ENCODE measurements at places on chromosomes 2 and 18.
A peak's percentile ranks its signal among the peaks of the same experiment; 100 is the strongest.

- DNase-seq: no peak
These were observed 26.0 kb upstream of the SP3 start for GRCh38 chr2:173990970-173991819.

- DNase-seq: no peak
These were observed 16.7 kb upstream of the DSG1 start for GRCh38 chr18:31301201-31301655.

DNA sequence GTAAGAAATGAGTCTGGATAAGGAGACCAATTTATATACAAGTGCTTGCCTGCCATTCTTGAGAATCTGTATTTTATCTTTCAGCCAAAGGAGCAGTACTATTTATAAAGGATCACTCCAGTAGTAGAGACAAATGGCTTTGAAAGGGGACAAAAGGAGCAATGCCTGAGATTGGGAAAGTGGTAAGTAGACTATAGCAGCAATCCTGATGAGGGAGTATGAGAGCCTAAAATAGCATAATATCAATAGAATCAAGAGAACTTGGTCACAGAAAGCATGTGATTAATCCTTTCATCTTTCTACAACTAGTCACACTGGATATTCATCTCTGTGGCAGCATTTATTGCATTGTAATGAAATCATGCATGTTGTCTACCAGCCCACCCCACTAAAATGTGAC, 20.2 kb downstream of the NRXN1 start:
- DNase-seq: no peak

DNA sequence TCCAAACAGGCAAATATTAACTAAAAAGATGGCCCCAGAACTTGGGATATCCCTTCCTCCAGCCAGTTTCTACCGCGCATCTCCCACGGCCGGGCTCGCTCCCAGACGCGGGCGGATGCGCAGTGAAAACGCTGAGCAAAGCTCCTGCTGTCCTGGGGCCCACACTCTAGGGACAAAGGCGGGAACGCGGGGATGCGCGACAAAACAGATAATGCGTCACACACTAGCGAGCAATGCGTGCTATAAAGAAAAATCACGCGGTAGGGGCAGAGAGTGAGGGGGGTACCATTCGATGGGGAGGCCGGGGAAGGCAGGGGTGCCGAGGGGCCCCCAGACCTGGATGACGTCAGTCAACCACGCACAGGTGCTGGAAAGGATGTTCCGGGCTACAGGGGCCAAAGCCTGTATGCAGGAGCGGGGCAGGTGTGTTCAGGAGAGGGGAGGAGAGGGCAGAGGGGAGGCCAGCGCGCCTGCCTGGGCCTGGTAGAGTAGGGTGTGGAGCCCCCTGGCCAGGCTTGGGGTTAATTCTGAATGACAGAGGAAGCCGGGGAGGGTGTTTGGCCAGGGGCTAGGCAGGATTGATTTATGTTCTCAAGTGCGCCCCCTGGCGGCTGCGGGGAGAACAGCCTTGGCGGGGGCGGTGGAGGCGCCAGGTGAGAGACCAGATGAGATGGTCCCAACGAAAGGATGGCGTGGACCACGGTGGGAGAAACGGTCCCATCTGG, 14.9 kb upstream of the ITM2C start:
- peak; percentile 64 for DNase-seq

DNA sequence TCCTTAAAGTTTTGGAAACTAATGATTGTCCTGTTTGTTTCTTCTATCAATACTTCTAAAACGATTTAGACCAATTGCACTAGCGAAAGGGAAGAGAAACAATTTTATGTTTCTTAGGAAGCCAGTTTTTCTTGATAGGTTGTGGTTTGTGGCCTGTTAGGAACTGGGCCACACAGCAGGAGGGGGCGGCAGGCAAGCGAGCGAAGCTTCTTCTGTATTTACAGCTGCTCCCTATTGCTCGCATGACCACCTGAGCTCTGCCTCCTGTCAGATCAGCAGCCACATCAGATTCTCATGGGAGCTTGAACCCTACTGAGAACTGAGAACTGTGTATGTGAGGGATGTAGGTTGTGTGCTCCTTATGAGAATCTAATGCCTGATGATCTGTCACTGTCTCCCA, 201.5 kb upstream of the PXDN start:
- DNase-seq: no peak

GRCh38 chr2:54908591-54908990, 141.7 kb downstream of the RTN4 start:
- DNase-seq: no peak

- DNase-seq: no peak
These were observed 3.0 kb upstream of the SKOR2 start for GRCh38 chr18:47254341-47254939.

GRCh38 chr2:132646540-132647108, 23.4 kb downstream of the LYPD1 start:
- no peak for DNase-seq

DNA sequence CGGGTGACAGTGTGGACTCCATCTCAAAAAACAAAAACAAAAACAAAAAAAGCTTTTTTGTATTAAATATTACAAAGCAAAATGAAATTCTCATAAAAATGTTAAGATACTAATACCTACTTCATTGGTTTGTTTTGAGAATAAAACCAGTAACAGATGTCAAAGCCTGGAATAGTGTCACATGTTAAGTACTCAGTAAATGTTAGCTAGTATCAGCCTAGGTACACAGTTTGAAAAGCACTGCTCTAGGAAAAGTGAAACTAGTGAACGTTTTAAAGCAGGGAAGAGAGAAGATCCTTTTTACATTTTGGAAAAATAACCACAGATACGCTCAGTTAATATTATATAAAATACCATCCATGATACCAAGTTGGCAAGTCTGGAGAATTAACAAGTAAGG, 37.1 kb upstream of the ADAM17 start:
- DNase-seq: no peak

GRCh38 chr2:192314800-192315481, 120.2 kb upstream of the TMEFF2 start:
- no peak for DNase-seq

GRCh38 chr2:23666980-23667357, 260.0 kb downstream of the ATAD2B start:
- no peak for DNase-seq

DNA sequence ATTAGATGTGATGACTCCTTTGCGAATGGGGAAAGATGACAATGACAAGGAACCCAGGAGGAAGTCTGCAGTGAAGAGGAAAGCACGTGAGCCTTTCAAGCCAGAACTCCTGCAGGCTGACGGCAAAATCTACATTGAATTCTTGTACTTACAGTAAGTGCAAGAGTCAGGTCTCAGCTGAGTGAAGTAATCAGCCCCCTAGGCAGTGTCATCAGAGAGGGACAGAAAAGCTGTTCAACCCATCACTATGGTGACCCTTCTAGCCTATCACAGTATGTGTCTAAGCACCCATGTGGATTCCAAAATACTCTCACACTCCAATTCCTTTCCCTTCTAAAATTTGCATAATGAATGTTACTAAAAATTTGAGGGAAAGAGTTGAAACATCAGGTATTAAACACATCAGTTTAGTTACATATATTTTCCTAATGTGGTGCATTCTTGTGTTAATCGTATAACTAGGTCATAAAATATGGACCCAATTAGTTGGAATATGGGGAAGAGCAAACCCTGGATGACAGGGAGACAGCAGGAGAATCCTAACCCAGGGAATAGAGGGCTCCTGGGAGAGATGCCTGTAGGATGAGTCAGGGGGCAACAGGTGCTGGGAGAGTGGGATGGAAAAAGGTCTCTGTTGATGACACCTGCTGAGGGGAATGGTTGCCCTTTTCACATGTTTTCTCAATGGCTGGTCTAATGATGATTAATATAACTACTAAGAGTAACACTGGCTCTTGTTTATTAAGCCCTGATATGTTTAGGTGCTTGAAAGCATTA, 39.5 kb downstream of the VWC2L start:
- no peak for DNase-seq

- peak; percentile 7 for DNase-seq
These were observed at the start of gene POMC for GRCh38 chr2:25168256-25169072. POMC (minus strand) TSS chr2:25168580; CDS start chr2:25164772, 3,808 bp downstream.

- DNase-seq: no peak
These were observed 661.6 kb downstream of the PLCL1 start for GRCh38 chr2:198465970-198466369.

GRCh38 chr2:206361407-206362045, 81.8 kb upstream of the ADAM23 start:
- DNase-seq: no peak

DNA sequence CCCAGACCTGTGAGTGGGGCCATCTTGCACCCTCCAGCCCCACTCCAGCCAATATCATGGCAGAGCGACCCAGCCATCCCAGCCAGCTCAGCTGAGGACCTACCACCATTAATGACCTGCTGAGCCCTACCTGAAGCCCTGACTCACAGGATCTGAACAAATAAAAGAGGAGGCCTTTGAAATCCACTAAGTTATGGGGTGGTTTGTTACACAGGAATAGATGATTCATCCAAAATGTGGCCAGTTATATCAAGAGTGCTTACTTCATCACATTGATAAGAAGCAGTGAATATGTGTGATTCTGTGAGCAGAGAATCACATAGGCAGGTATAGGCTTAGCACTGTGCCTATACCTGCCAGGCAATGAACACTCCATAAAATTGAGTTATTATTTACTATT, 34.7 kb upstream of the FAM124B start:
- no peak for DNase-seq

- DNase-seq: no peak
These were observed 351.5 kb downstream of the NR4A2 start for GRCh38 chr2:155980941-155981560.

GRCh38 chr18:8966821-8967220, 135.7 kb upstream of the NDUFV2 start:
- no peak for DNase-seq

DNA sequence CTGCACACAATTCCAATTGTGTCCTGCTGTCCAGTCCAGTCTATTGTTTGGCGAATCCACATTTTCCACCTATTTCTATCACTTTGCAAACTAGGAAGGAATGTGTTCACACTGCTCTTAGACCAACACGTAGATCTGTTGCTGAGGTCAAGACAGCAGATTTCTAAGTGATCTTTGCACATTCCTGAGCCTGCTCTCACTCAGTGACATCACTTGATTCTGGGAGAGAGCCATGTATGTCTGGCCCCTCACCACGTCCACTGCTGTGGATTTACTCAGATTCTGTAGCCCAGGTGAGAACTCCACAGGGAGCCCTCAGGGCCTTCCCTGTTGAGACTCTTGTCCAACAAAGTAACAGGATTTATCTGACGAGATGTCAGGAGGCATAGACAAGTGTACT, 317.2 kb downstream of the TSN start:
- no peak for DNase-seq

DNA sequence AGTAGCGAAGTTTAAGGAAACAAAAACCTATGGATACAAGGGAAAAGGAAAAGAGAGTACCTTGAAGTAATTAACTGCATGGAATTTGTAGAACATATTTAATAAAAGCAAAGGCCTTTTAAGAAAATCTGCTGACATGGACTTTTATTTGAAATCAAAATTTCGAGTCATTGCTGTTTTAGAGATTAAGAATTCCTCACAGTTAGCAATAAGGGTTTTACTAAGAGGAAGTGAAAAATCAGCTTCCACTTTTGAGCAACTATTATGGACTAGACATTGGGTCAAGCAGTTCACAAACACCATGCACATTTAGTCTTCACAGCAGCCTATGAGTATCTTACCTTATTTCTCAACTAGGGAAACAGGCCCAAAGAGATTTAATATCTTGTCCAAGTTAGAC, 876.3 kb downstream of the BCL11A start:
- no peak for DNase-seq

DNA sequence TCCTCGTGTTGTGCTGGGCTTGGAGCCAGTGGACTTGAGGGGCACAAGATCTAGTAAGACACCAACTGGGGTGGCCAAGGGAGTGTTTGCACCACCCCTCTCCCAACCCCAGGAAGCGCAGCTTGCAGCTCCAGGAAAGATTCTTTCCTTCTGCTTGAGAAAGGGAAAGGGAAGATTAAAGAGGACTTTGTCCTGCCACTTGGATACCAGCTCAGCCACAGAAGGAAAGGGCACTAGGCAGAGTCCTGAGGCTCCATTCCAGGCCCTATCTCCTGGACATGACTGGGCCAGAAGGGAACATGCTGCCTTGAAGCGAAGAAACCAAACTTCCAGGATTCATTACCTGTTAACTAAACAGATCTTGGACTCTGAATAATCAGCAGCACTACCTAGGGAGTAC, 44.9 kb upstream of the UGP2 start:
- DNase-seq: no peak

DNA sequence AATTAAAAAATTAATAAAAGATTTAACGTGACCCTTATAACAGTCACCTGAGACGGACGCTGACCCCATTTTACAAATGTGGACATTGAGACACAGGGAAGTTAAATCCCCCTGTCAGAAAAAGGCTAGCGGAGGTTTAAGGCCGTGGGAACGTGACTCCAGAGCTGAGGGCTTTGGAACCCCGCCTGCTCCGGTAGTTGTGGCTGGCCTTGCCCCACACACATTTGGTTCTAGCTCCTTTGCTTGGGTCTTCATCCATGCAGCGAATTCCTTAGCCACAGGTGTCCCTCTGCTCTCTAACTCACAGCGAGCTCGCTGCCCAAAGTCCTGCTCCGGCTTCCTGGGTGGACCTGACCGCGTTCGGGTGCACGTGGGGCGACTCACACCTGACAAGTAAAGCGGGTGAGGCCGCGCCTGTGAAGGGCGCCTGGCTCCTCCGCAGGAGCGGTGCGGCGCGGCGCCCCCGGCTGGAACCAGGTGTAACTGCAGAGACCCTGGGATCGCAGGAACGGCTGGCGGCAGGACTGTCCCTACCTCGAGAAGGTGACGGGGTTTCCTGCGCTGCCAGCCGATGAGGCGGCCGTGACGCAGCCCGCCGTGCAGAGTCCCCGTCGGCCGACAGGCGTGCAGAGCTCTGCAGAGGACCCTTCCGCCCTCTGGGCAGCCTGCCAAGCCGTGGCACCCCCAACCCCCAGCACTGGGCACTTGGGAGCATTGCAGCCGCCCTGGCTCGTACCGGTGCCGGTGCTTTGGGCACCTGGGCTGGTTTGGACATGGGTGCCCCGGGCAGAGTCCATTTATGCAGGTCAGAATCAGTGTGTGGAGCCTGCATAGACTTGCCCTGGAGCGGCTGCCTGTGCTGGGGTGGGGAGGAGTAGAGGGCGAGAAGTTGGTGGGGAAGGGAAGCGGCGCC, 2.4 kb upstream of the PROC start:
- DNase-seq: peak; percentile 72

DNA sequence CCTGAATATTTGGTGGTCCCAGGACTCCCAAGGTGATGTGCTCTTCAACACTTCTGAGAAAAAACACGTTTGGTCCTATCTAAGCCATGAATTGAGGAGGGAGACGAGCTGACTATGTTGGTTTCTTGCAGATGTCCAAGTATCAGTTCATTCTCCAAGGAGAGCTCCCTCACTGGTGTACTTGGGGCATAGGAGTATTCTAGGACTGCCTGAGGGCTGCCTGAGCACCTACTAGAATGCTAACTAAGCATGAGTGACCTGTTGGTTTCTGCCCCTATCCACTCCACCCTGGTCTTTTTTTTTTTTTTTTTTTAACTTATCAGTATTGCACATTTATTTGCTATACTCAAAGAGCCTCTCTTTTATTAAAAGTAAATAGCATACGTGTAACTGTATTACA, 200.5 kb upstream of the FANCL start:
- DNase-seq: no peak

GRCh38 chr2:34475156-34475555, 876.1 kb upstream of the FAM98A start:
- DNase-seq: no peak

Measured in activated T-cell treated with anti-CD3 and anti-CD28 coated beads for 24 hours (primary cell).